Activated T-helper 1 cell treated with anti-CD3 and anti-CD28 coated beads, Interleukin-12 subunit alpha, Interleukin-12 subunit beta, Interleukin-2, Interleukin-4 antibody, amounts not matched to agents 30 ng/mL and 10 ng/mL and 1 ng/mL, durations not matched to agents 14 hours and 24 hours and 36 hours (primary cell): ENCODE measurements at places on chromosomes 5 and 9. TPM values are rescaled to one million over a fixed set of nuclear protein-coding genes. Genes with fewer than 3 reads are reported as not detected.

DNA sequence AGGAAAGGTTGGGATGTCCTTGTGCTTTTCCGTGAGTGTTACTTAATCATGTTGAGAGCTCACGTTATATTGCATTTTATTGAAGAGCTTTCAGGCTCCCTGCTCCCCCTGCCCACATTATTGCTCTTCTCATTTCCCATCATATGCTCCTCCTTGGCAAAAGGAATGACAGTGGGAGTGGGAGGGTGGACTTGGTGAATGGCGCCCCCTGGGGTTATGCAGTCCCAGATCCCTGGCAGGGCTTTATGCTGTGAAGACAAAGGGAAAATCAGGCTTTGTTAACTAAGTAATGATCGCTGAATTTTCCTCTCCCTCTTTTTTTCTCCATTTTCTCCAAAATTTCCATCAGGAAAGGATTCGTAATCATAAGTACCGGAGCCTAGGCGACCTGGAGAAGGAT lies 166.6 kb downstream of the SMARCA2 start:
- no peak for DNase-seq

DNA sequence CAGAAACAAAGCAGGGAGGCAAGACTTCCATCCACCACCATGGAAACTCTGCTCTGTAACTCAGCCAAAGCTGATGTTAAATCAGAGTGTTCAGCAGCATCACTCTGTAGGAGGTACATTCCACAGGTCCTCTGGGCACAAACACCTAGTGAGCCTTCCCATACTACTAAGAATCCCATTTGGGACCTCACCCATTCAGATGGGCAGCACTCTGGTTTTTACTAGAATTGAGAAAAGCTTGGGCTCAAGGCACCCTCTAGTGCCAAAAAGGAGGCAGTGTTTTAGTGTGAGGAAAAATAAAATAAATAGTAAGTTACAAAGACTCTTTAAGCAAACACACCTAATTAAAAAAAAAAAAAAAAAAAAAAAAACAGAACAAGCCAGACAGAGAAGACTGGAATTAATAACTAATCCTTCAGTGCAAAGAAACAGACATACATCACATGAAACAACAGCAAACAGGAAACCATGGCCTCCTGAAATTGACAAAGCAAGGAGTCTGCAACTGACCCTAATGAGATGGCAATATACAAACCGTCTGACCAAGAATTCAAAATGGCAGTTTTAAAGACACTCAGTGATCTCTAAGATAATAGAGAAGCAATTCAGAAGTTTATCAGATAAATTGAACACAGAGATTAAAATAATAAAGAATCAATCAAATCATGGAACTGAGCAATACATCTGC lies 159.5 kb downstream of the GNA14 start:
- no peak for DNase-seq

DNA sequence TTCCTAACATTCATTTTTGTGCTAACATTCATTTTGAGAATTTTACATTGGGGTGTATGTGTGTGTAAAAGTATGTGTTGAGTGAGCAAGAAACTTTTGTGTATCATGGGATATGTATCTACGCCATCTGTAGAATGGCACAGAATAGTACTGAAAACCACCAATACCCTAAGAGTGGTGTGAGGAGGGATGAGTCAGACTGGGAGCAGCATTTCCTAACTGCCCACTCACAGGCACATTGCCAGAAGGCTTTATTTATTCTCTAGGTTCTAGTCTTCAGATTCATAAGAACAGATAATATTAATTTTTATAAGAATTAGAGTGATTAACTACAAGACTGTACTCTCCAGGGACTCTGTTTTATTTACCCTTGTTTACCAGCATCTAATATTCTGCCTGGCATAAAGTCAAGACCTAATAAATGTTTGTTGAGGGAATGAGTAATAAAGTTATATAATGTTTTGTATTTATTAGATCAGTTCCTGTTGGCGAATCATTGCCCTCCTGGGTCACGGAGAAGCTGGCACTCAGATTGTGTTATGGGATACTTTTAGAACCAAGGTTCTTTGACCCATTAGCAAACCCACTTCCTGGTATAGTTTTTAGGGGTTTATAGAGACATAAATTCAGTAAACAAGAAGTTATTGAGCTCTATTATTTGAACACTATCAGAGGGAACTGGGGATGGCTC lies 159.1 kb upstream of the PPP2R2B start:
- DNase-seq: no peak

DNA sequence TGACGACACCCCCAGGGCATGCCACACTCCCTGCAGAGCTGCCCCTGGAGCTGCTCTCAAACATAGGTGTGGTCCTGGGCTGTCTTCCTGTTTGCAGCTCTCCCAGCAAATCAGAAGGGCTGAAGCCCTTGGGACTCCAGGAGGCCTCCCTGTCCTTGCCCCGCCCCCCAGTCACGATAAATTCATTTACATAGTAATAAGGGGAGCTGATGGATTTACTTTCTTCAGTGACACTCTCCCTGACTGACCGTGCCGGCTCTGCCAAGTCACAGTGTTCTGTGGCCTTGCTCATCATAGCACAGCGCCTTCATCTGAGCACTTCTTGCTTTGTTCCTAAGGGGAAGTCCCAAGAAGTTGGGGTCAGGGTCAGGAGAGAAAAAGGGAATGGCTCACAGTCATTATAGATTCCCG lies 121.4 kb downstream of the ENC1 start:
- DNase-seq: no peak

DNA sequence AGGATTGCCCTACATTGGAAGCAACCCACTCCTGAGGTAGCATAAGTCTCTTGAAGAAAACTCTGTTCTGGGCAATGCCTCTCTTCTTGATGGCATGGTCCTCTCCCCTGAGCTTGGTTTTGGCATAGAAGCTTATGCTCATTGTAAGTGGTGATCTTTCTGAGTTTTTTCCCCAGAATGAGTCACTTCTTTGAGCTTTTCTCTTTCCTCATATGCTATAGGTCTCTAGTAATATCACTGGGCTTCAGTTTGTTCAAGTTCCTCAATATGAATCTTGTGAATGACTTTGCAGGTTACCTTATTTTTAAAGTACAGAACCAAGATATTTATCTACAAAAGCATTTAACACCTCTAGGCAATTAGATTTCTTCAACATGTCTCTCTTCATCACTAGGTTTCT lies 76.5 kb upstream of the ATG10 start:
- no peak for DNase-seq

DNA sequence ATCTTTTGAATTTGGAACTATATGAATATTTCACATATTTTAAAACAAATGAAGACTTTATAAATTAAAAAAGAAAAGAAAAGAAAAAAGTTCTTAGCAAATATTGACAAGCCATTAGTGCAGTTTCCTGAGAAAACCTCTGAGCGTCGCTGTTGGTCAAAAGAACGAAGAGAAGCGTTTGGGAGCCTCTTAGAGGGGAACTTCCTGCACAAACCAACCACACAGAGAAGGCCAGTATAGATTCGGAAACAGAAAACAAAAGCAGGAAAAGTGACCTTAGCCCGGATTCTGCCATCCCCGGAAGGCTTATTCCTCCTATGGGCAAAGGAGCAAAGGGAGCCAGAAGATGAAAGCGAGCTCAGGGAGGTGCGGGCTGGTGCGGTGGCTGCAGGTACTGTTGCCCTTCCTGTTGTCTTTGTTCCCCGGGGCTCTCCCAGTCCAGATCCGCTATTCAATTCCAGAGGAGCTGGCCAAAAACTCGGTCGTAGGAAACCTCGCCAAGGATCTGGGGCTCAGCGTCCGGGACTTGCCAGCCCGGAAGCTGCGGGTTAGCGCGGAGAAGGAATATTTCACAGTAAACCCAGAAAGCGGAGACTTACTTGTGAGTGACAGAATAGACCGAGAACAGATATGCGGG lies at the start of gene PCDHGB2:
Gene PCDHGB2, plus strand, starts transcription at position 205 of the 637 bp plus-strand sequence. Its CDS starts 142 bp downstream, at position 347.
- DNase-seq: no peak

DNA sequence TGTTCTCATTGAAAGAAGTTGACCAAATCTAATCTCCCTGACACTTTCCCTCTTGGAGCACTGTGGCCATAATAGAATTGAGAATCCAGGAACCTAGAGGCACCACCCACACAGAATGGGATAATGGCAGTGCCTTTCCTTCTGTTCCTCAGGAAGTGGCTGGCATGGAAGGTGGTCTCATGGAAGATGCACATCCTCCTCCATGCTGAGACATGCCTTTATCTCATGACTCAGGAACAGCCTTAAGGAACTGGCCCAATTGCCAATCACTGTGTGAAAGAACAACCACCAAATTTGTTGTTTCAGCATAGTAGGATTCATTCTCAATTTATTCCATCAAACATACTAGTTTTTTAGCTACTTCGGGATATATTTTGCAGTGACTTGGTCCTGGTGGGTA lies 137.5 kb upstream of the RASGRF2 start:
- DNase-seq: no peak

GRCh38 chr5:151288180-151288579 lies 15.4 kb downstream of the SLC36A3 start:
- no peak for DNase-seq

- DNase-seq: peak; percentile 49
Observed at GRCh38 chr9:84759300-84759750, 89.8 kb downstream of the NTRK2 start.

- no peak for DNase-seq
Observed at GRCh38 chr9:2771087-2771486, 53.8 kb downstream of the KCNV2 start.

- DNase-seq: no peak
Observed at GRCh38 chr5:10262995-10263394, 12.9 kb downstream of the CCT5 start.

DNA sequence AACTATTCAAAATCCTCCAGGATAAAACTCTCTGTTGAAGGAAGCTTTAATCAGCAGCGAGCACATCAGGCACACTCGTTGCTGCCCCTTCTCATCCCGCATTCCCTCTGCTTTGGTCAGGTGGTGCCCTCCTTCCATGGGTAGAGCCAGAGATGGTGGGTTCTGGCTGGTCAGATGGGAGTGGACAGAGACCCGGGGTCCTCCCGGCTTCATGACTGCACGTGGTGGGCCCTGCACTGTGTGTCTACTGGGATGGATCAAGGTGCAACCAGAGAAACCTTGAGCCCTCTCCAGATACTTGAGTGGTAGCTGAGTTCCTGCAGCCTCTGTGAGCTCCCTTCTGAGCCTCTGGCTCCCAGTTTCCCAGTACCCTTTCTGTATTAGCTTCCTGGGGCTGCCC lies 36.3 kb downstream of the ROPN1L start:
- DNase-seq: no peak

DNA sequence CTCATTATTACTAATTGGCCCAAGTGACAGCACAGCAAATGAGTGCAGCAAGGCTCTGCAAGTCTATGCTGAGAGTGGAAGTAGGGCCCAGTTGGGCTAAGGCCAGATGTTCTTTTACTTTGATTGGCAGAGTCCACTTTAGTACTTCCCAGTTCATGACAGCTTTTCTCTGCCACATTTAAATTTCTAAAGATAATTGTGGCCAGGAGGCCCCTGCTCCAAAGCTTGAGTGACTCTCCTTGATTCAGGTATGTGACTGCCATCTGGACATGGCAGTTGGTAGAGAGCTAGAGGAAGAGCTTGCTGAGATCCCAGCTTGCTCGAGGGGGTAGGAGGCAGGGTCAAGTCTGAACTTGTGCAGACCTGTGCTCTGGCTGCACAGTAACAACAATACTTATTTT lies 154.1 kb downstream of the CARTPT start:
- no peak for DNase-seq

DNA sequence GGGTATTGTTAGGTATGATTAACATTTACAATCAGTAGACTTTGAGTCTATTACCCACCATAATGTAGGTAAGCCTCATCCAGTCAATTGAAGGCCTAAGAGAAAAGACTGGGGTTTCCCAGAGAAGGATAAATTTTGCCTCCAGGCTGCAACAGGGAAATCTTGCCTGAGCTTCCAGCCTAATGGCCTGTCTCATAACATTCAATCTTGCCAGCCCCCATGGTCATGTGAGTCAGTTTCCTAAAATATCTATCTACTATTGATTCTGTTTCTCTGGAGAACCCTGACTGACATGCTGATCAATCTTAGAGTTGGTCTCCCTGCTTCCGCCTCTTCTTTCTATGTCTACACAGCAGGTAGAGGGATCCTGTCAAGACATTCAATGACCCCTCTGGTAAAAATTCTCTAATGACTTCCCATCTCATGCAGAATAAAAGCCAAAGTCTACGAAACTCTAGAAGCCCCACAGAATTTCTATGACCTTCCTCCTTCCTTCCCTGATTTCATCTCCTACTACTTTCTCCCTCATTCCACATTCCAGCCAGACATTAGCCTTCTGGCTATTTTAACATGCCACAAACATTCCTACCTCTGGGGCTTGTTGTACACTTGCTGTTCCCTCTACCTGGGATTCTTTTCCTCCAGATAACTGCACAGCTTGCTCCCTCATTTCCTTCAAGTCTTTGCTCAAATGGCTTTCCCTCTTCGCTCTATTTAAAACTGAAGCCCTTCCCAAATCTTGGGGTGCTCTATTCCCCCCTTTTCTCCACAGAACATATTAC lies 60.2 kb downstream of the FBXW11 start:
- DNase-seq: no peak

- DNase-seq: no peak
Observed at GRCh38 chr5:69494452-69494851, 1.9 kb downstream of the OCLN start.

DNA sequence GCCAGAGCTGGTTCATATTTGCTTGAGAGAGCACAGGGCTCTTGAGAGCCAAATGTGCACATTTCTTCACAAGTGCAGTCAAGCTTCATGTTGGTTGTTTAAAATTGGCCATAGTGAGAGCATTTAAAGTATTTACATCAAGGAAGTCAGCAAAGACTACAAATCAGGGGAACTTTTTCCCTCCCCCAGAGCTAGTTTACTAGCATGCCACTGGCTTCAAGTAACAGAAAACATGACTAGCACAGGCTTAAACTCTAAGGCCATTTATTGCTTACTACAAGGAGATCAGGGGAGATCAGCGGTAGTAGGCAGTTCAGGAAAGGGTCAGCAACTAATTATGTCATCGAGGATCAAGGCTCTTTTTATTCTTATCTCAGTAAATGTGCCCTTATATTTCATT lies 11.0 kb upstream of the CCDC171 start:
- no peak for DNase-seq

GRCh38 chr5:79122973-79123372 lies 11.4 kb downstream of the BHMT start:
- no peak for DNase-seq

DNA sequence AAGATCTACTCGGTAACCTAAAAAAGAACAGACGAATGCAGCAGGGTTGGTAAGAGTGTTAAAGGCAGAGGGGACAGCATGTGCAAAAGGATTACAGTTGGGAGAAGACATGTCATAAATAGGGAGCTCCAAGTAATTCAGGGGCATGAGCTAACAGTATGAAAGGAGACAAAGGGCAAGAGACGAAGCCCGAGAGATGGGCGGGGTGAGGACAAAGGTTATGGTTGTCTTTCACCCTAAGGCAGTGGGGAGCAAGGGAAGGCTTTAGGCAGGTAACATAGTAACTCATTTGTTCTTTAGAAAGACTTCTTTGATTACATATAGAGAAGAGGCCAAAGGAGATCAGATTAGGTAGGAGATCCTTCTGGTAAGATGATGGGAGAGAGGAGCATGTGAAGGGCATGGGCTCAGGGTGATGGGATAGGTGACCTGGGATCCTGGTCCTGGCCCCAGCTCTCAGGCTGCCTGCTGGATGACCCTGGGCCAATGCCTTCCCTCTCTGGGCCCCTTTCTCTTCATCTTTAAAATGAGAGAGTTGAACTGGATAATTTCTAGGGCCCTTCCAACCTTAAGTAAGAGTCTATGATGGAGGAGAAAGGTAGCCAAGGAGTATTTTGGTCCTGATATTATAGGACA lies 19.5 kb downstream of the MORN5 start:
- DNase-seq: no peak

GRCh38 chr5:112614986-112615385 lies 122.7 kb upstream of the APC start:
- no peak for DNase-seq

Gene SLC25A2
- 0.20 and 0.57 TPM in 2 replicates for total RNA-seq

Gene NFX1
- 36.2 and 37.6 TPM in 2 replicates for total RNA-seq

Gene WNT8A
- total RNA-seq: not detected in 2 replicates

Gene HRH2
- total RNA-seq: 94.7 and 96.9 TPM in 2 replicates

Gene CD14
- 0.29 and 0.62 TPM in 2 replicates for total RNA-seq

Gene FSTL4
- total RNA-seq: 0.49 TPM in 1 of 2 replicates, not detected in the other

Gene ROPN1L
- total RNA-seq: 0.16 and 0.20 TPM in 2 replicates
